Neural progenitor cell (in vitro differentiated cells): ENCODE measurements at places on chromosomes 12 and 14. TPM values are rescaled to one million over a fixed set of nuclear protein-coding genes. Genes with fewer than 3 reads are reported as not detected.

Gene PRB2
- not detected in 2 replicates for total RNA-seq

DNA sequence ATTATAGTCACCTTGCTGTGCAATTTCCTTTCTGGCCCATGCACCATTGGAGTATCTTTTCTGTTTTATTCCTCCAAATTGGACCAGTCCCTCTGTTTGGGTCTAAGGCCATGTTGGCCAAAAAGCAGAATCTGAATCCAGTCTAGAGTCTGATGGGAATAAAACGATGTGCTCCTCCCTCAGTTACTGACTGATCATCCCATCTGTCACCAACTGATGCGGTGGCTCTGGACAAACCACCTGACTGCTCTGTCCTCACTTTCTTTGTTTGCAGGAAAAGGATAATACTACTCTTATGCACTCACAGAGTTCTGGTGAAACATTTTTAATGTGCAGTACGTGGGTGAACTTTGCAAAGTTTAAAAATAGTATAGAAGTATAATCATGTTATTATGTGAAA lies 120.2 kb upstream of the HIF1A start:
- DNase-seq: no peak
- no peak overlapping the region for H3K27ac ChIP-seq
- no peaks in the 10 kb centered on the region for H3K36me3 ChIP-seq
- H3K4me3 ChIP-seq: no peak overlapping the region
- peaks cover under 1% of the 10 kb centered on the region for H3K27me3 ChIP-seq

GRCh38 chr12:113955109-113955970 lies 10.8 kb downstream of the RBM19 start:
- peak; percentile 62 for DNase-seq
- H3K27ac ChIP-seq: no peak overlapping the region
- H3K27me3 ChIP-seq: no peaks in the 10 kb centered on the region

DNA sequence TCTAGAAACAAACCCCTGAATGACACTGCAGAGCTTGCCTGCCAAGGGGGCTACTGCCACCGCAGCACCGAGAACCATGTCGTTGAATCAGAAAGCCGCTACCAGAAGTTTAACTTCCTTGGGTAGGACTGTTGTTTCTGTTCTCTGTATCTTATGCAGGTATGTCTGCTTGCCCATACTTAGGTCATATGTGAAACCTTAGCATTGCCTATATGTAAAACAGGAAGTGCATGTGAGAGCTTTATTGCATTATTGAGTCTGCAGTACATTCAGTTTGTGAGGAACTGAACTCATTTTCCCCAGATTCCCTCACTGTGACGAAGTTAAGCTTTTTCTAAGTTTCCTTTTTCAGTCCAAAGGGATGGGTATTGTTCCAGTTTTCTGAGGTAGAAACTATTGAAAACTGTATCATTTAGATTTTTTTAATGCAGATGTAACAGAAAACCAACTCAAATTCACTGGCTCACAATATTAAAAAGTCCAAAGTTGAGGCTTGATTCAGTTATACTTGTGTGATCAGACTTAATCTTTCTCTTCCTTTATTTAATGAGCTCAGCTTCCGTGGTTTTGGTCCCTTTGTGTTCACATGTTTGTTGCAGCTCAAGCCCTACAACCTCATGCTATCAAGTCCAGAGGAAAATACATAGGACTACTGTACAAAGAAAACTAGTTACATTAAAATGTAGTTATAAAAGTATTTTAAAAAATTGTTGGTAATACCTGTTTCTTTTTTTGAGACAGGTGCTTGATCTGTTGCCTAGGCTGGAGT lies 6.9 kb downstream of the FBXO34 start:
- H3K36me3 ChIP-seq: no peaks in the 10 kb centered on the region
- no peak for DNase-seq
- H3K4me3 ChIP-seq: no peak overlapping the region
- H3K4me1 ChIP-seq: no peaks in the 10 kb centered on the region
- H3K27me3 ChIP-seq: no peaks in the 10 kb centered on the region

- H3K4me1 ChIP-seq: no peaks in the 10 kb centered on the region
- H3K36me3 ChIP-seq: no peaks in the 10 kb centered on the region
- no peaks in the 10 kb centered on the region for H3K27me3 ChIP-seq
- H3K27ac ChIP-seq: no peak overlapping the region
- no peak overlapping the region for H3K4me3 ChIP-seq
Measured at GRCh38 chr12:26870491-26871419, 37.8 kb upstream of the ITPR2 start.

GRCh38 chr14:103896578-103896977 lies 31.7 kb upstream of the TDRD9 start:
- no peak overlapping the region for H3K27ac ChIP-seq
- no peak for DNase-seq
- no peaks in the 10 kb centered on the region for H3K27me3 ChIP-seq
- no peaks in the 10 kb centered on the region for H3K36me3 ChIP-seq
- H3K4me1 ChIP-seq: no peaks in the 10 kb centered on the region

DNA sequence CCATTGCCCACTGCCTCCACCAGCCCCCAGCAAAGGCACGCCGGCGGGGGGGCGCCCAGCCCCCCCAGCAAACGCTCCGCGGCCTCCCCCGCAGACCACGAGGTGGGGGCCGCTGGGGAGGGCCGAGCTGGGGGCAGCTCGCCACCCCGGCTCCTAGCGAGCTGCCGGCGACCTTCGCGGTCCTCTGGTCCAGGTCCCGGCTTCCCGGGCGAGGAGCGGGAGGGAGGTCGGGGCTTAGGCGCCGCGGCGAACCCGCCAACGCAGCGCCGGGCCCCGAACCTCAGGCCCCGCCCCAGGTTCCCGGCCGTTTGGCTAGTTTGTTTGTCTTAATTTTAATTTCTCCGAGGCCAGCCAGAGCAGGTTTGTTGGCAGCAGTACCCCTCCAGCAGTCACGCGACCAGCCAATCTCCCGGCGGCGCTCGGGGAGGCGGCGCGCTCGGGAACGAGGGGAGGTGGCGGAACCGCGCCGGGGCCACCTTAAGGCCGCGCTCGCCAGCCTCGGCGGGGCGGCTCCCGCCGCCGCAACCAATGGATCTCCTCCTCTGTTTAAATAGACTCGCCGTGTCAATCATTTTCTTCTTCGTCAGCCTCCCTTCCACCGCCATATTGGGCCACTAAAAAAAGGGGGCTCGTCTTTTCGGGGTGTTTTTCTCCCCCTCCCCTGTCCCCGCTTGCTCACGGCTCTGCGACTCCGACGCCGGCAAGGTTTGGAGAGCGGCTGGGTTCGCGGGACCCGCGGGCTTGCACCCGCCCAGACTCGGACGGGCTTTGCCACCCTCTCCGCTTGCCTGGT lies at the start of gene CDKN1B:
CDKN1B (plus strand) TSS at position 576 of the 793 bp plus-strand sequence. CDS start 472 bp downstream, outside the sequence.
- no peaks in the 10 kb centered on the region for H3K27me3 ChIP-seq
- peaks cover 26% of the 10 kb centered on the region for H3K36me3 ChIP-seq
- H3K27ac ChIP-seq: peak within 1 kb of the TSS; percentile 92
- peaks cover 59% of the 10 kb centered on the region for H3K4me1 ChIP-seq
- peak within 1 kb of the TSS; percentile 98 for H3K4me3 ChIP-seq
- DNase-seq: peak; percentile 94

DNA sequence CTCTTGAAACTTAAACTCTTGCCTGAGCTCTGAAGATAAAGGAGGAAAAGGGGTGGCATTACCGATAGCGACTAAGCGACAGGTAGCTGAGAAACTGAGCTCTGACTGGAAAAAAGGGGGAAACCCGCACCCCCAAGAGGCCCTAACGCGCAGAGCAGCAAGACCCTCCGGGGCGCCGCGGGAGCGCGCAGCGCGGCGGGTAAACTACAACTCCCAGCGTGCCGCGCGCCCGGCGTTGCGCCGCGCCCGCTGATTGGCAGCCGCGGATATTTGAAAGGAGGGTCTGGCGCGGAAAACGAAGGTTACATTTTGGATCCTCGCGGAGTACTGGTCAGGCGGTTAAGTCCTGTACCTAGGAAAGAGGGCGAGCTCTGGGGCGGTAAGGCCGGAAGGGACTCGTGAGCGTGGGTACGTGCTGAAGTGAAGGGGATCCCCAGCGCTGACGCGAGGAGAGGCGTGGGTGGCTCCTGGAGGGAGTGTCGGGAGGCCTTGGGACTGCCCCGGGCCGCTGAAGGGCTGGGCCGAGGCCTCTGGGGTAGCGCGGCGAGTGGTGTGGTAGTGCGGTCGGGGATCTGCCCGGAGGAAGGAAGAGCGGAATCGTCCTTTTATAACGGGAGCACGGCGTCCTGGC lies at the start of gene ESPL1:
ESPL1 (plus strand) TSS at position 301 of the 631 bp plus-strand sequence. CDS start 468 bp downstream, outside the sequence.
- H3K27ac ChIP-seq: no peak within 1 kb of the TSS
- no peaks in the 10 kb centered on the region for H3K27me3 ChIP-seq

Gene NINJ2
- 0.37 TPM in 1 of 2 replicates, not detected in the other for total RNA-seq

GRCh38 chr12:24011927-24012507 lies 62.5 kb upstream of the SOX5 start:
- no peaks in the 10 kb centered on the region for H3K36me3 ChIP-seq
- H3K4me3 ChIP-seq: no peak overlapping the region
- peaks cover 48% of the 10 kb centered on the region for H3K4me1 ChIP-seq
- no peaks in the 10 kb centered on the region for H3K27me3 ChIP-seq
- H3K27ac ChIP-seq: no peak overlapping the region

GRCh38 chr12:28961948-28962384 lies 187.1 kb upstream of the FAR2 start:
- no peaks in the 10 kb centered on the region for H3K27me3 ChIP-seq
- H3K4me3 ChIP-seq: no peak overlapping the region
- DNase-seq: no peak
- no peaks in the 10 kb centered on the region for H3K4me1 ChIP-seq
- no peak overlapping the region for H3K27ac ChIP-seq
- H3K36me3 ChIP-seq: no peaks in the 10 kb centered on the region

Gene TRIM9
- total RNA-seq: 1.3 and 2.3 TPM in 2 replicates

GRCh38 chr14:70014406-70015095 lies 135.3 kb downstream of the SMOC1 start:
- peaks cover 7% of the 10 kb centered on the region for H3K4me1 ChIP-seq
- no peak overlapping the region for H3K4me3 ChIP-seq
- no peak overlapping the region for H3K27ac ChIP-seq
- no peaks in the 10 kb centered on the region for H3K27me3 ChIP-seq
- DNase-seq: no peak

DNA sequence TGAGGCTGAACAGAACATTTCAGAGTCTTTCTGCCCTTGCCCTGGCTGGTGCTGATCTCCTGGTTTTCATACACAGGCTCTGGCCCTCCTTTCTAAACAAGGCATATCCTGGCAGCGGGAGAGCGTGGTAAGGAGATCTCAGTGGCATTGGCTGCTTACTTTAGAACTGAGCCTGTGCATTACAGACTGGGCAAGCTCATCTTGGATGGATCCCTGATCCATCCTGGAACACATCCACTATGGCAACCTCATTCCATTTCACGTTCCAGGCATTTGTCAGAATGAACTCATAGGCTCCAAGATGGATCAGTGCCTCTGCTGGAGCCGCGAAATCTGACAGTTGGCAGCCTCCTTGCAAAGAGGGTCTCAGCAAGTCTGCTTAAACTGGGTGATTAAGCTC lies 224.5 kb upstream of the PELI2 start:
- H3K27me3 ChIP-seq: no peaks in the 10 kb centered on the region
- H3K4me3 ChIP-seq: no peak overlapping the region
- H3K27ac ChIP-seq: no peak overlapping the region
- no peak for DNase-seq

DNA sequence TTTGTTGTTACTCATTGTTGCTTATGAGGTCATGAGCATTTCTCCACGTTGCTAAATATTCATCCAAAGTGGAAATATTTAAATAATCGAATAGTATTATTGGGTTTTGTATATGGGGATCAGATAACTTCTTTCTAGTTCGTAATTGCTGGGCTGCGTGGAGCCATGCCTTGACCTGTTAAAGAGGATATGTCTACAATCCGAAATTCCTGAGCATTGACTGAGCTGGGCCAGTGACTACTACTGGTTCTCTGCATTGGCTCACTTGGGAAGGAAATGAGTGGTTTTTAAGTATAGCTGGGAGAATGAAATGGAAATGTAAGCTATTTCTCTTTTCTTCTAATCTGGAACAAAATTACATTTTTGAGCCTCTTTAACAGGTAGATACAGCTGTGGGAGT lies 163.2 kb downstream of the RPL10L start:
- no peaks in the 10 kb centered on the region for H3K27me3 ChIP-seq
- no peaks in the 10 kb centered on the region for H3K36me3 ChIP-seq
- DNase-seq: no peak
- no peak overlapping the region for H3K27ac ChIP-seq
- no peak overlapping the region for H3K4me3 ChIP-seq
